ENCODE measurements at places on chromosomes 4 and X. TPM values are rescaled to one million over a fixed set of nuclear protein-coding genes. Genes with fewer than 3 reads are reported as not detected.

XK gene
- 3.1 TPM for polyA plus RNA-seq

LRRC66 gene
- polyA plus RNA-seq = 0.75 TPM

XAGE1A gene
- polyA plus RNA-seq = not detected

EMD gene
- 157 TPM for polyA plus RNA-seq

IRS4 gene
- not detected for polyA plus RNA-seq

TAPT1 gene
- polyA plus RNA-seq = 7.0 TPM

KLB gene
- polyA plus RNA-seq = not detected

RPS6KA6 gene
- polyA plus RNA-seq = 8.5 TPM

UCP1 gene
- not detected for polyA plus RNA-seq

PCSK1N gene
- 0.43 TPM for polyA plus RNA-seq

OTUD6A gene
- polyA plus RNA-seq = not detected

CFAP47 gene
- polyA plus RNA-seq = not detected

TTC29 gene
- polyA plus RNA-seq = not detected

NHS gene
- 7.5 TPM for polyA plus RNA-seq

TBC1D19 gene
- 5.2 TPM for polyA plus RNA-seq

DNA sequence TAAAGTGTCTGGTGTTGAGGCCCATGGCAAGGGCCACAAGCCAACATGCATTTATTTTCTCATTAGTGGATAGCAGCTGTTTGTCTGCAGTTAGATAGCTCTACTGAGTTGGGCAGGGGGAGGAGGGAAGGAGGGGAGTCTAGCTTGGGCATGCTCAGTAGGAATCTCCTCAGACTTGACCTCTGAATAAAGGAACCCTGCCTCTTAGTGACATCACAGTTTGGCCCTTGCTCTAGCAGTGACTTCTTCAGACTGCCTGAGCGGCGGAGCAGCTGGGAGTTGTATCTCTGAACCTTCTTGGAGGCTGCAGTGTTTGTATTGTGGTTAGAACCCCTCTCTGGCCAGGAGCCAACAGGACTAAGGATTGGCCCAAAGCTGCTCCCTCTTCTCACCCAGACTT, 57.4 kb downstream of the BCORL1 start:
- DNase-seq = no peak

GRCh38 chr4:118087366-118087765, 53.1 kb downstream of the NDST3 start:
- DNase-seq = no peak

GRCh38 chr4:188941524-188942119, 802.4 kb downstream of the TRIML1 start:
- DNase-seq = no peak

- DNase-seq = no peak
Observed at GRCh38 chr4:105871997-105872396, 23.3 kb upstream of the NPNT start.

- no peak for DNase-seq
Observed at GRCh38 chr4:5034206-5034605, 14.9 kb upstream of the CYTL1 start.

- DNase-seq = no peak
Observed at GRCh38 chr4:166335256-166335938, 462.4 kb downstream of the TLL1 start.

DNA sequence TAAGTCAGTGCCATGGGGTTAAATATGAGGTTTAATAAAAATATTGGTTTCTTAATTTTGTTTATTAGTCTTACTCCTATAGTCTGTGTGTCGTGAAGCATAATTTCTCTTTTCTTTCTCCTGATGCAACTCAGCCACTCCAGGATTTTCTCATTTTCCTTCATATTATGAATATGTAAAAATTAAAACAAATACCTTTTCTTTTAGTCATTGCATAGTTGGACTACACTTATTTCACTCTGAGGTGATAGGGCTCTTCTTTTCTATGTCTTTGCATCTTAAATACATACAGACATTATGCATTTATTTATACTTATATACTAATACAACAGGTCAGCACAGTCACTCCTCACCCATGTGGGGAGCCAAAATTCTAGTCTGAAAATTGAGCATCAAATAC, 19.1 kb downstream of the GALNT7 start:
- DNase-seq = no peak

DNA sequence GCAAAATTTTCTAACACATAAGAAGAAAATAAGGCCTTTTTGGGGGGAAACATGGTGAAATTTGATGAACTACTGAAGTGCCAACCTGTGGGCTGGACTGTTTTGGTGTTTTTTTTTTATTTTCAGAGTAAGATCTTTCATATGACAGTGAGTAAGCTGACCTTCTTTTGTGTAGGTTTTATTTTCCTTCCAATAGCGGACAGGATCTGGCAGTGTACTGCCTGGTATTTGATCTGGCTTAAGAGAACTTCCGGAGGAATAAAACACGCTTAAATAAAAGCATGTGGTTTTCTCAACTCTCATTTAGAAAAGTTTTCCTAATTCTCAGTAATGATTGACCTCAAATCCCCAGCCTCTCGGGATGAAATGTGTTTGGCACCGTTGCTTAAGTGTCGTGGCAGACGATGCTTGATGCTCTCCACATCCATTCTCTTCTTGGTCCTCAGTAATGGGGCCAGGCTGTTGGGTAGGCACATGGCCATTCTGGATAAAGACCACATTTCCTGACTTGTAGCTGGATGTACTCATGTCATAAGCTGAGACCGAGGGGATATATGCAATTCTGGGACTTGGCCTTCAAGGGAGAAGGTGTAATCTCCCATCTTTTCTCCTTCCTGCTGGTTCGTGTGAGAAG, 65.6 kb upstream of the PDLIM3 start:
- no peak for DNase-seq

DNA sequence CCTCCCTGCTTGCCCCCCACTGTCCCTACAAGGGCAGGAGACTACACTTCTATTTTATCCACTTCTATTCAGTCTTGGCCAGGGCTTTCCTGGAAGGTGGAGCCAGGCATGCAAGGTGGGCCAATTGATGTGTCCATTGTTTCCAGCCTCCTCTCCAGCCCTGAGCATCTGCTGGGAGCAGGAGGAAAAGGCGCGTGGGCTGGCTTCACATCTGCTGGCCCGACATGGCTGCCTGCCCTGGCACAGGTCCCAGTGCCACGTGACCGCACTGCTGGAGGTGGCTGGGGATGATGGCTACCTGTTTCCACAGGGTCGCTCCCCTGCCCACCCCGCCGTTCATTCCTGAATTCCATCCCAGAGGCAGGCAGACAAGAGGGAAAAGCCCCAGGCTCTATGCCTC, 247.7 kb downstream of the AFAP1 start:
- no peak for DNase-seq

DNA sequence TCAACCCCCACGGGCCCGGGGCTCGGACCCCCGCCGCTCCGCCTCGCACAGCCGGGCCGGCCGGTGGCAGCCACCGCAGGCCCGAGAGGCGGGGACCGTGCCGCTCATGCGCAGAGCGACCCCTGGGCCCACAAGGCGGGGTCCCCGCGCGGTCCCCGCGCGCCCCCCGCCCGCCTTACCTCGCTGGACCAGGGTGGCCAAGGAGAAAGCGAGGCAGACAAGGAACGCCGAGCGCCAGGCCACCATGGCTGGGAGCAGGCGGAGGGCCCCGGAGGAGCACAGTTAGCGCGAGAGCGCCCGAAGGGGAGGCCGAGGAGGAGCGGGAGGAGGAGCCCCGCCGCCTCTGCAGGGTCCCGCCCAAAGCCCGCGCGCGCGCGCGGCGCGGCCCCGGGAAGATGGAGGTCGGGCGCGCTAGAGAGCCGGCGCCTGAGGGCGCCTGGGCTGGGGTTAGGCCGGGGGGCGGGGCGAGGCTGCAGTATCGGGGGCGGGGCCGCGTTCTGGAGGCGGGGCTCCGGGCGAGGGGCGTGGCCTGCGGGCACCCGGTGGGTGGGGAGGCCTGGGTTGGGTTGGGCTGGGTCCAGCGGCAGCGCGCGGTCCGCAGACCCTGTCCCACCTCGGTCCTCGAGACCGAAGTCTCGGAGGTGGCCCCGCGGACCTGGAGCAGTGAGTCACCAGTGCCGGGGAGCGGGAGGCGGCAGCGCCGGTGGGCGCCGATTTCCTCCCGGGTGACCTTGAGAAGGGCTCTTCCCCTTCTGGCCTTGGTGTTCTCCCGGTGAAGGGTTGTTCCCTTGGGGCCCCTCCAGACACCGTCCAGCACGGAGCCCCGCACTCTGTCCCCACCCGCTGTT, at the start of gene CD99L2:
Gene CD99L2 (minus strand): TSS at position 326 of the 848 bp plus-strand sequence. CDS start 80 bp downstream, at position 246.
- peak; percentile 95 for DNase-seq

DNA sequence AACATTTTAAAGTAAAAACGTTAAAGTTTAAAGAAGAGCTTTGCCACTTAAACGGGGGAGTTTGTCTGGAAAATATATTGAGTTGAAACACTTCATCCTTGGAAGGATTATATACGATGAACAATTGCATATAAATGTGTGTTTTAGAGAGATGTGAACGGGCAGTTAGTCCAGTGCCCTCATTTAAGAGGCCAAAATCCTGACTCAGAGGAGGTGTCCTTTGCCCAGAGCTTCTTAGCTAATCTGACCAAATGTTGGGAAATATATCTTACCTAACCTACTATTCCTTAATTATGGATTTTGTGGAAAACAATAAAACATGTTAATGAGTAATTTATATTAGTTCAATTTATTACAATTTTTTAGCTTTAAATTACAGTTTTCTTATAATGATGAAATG, 327.2 kb upstream of the DIPK2B start:
- no peak for DNase-seq

GRCh38 chr4:113078066-113078465, 28.6 kb downstream of the ANK2 start:
- no peak for DNase-seq

- DNase-seq = no peak
Observed at GRCh38 chr4:3145234-3145924, 70.9 kb downstream of the HTT start.

DNA sequence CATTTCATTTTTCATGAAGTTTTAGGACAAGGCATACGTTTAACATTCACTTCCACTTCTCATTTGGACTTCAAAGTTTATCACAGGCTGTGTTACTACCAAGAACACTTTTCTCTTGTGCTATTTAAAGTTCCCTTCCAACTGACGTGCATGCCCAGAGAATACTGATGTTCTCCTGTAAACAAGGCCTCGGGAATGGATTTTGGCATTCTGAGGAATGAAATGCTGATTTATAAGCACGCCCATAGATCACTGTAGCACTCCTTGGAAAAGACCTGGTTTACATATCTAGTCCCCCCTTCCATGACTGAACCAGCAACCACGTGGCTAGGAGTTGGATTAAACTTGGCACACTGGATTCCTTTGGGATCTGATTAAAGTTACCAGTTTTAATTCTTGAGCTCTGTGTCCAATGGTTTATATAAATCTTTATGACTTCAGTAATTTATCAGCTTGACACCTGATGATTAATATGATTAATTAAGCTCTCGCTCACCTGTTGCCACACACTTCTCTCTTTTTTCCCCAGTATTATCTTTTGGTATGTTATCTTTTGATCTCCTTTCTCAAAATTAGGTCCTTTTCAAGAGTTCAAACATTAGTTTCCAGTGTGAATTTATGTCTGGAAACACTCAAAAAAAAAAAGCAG, 122.4 kb upstream of the HAND2 start:
- DNase-seq = no peak

- DNase-seq = no peak
Observed at GRCh38 chr4:41264212-41264611, 7.5 kb downstream of the UCHL1 start.

GRCh38 chr4:113288696-113289095, 239.2 kb downstream of the ANK2 start:
- no peak for DNase-seq

- no peak for DNase-seq
Observed at GRCh38 chrX:134246282-134246681, 9.3 kb downstream of the CCDC160 start.
